ENCODE measurements at places on chromosomes 6 and 20.

- DNase-seq, result no peak
Observed at GRCh38 chr6:84809455-84809854, 45.1 kb upstream of the TBX18 start.

DNA sequence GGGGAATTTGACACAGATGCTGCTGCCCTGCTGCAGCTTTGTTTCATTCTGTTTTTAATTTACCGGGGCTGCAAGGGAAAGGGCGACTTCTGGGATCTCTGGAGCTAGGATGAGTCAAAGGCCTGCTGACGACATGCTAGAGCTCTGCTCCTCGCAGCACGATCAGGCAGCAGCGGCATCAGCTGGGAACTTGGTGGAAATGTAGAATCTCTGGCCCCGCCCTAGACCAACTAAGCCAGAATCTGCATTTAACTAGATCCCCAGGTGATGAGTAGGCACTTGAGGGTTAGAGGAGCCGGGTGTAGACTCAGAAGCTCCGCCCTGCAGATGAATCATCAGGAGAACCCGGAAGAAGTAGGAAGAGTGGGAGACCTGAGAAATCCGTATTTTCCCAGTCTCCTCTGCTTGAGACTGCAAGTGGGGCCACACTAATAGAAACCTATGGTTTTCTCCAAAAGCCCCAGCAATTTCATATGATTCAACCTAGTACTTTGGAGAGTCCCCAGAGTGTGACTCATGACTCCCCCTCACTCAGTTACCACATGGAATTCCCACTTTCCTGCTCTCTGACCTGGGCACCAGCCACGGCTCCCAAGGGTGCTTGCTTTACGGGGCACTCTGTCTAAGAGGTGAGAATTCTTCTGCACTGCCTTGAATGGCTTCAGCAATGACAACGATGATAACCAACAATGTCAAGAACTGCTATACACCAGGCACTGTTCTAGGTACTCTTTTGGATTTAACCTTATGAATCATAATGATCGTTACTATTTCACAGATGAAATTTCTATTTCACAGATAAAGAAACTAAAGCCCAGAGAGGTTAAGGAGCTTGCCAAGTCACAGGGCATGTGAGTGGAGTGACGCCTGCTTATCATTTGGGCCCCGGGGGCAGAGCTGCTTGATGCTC, 18.1 kb downstream of the TUBB2B start:
- peak; percentile 87 for DNase-seq

DNA sequence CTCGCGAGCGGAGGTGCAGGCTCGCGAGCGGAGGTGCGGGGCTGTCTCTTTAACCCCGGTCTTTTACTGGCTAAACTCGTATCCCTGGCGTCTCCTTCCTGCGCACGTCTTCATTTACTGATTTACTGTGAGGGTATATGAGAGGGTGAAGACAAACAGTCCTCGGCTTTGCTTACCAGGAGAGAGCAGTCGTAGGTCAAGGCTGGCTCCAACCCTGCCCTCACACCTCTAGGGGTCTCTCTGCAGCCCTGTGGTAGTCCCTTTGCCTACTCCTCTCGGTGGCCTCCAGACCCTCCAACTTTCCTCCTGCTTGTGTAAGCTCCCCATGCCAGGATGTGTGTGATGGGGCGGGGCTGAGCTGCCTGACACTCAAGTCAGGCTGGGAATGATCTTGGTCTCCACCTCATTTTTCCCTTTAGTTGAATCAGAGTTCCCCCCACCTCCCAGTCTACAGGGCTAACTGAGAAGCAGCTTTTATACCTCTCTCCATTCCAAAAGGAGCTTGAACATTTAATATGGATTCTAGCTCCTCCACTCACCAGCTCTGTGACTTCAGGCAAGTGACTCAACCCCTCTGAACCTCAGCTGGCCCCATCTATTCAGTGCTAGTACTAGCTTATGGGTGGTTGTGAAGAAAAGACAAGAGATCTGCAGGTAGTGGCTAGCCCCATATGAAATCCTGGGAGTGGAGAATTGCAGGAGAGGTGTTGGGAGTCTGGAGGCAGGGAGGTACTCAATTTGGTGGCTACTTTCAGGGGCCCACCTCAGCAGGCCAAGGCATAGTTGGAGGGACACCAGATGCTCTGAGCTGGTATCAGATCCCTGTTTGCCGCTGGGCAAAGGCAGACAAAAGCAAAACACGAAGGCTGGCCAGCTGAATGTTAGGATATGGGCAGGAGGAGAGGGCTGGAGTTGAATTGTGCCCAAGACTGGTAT, 902 bp downstream of the SLC29A1 start:
- DNase-seq, result no peak

GRCh38 chr6:111157412-111157811, 70.1 kb downstream of the SLC16A10 start:
- DNase-seq, result no peak

GRCh38 chr6:193180-193579, 99.1 kb upstream of the DUSP22 start:
- peak; percentile 44 for DNase-seq

GRCh38 chr20:49420292-49420691, 62.2 kb downstream of the KCNB1 start:
- no peak for DNase-seq

DNA sequence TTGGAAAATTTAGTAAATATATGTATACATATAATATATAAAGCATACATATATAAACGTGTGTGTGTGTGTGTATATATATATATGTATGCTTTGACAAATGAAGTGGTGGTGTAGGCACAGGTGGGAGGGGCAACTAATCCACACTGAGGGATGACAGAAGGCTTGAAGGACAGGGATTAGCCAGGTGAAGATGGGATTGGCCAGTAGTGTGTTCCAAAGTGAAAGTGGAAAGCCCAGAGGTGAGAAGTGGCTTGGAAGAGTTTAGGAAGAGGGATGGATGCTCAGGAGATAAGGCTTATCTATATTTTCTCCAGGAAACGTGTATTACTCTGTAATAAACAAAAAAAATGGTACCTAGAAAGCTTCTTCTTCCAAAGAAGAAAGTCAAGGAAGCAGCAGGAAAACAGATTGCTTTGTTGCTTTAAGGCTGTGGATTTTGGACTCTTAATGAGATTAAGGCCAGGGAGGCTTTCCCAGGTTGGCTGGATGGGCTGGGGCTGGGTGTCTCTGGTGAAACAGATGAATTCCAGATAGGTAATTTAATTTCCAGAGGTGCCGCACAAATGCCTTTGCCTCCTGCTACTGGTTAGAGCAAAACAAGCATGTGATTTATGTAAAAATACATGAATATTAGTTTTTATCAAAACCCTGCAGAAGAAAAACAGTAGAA, 63.9 kb downstream of the JARID2 start:
- DNase-seq, result no peak

- no peak for DNase-seq
Observed at GRCh38 chr6:30893666-30894065, 9.3 kb downstream of the DDR1 start.

- DNase-seq, result peak; percentile 76
Observed at GRCh38 chr20:22691369-22692118, 107.2 kb upstream of the FOXA2 start.

DNA sequence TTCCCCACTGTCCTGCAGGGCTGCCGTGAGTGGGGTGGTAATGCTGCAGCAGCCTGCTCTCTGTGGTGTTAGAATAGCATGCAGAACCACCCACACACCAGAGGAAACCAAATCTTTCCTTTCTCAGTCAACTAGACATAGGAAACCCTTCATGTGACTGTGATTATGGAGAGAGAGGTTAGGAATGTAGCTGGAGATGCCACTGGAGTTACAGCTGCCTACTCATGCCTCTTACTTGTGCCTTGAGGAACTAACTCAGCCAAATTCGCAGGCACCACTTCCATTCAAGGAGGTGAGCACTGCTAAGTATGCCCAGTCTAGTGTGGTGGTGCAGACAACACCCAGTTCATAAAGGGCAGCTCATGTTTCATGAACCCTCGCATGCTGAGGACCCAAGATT, 27.4 kb downstream of the MUC22 start:
- no peak for DNase-seq

- no peak for DNase-seq
Observed at GRCh38 chr20:40008177-40008576, 680.9 kb downstream of the MAFB start.

DNA sequence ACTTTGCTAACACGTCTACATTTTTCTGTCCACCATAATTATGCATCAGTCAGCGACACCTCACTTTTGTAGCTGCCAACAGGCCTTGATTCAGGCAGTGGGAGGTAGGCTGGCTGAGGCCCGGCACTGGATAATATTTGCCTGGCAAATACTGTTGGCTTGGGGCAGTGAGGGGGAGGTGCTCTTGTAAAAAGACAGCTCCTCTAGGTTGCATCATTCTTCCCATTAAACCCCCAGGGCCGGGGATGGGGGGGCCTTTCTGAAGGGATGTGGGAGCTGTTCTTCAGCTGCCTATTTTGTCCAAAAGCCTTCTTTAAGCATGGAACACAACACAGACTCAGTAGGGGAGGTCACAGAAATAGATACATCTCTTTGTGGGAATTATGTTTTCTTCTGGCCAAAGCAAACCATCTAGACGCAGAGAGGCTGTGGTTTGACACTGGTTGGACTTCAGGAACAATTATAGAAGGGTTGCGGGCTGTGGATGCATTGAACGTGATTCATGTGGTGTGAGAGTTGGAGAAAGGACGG, 338.3 kb upstream of the NT5E start:
- no peak for DNase-seq

DNA sequence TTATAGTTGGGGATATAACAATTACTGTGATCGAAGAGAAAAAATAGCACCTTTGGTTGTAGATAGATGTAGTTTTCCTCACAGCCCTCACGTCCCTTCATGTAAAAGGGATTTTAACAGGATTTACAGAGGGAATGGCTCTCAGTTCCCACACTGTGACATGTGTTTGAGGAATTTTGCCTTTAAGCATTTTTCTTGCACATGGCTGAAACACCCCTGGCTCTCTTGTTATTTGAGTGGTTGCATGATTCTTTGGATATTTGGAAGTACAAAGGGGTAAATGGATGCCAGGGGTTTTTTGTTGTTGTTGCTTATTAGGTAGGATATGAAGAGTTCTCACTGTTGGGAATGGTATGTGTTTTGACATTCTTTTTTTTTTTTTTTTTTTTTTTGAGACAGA, 48.2 kb downstream of the JAG1 start:
- no peak for DNase-seq

DNA sequence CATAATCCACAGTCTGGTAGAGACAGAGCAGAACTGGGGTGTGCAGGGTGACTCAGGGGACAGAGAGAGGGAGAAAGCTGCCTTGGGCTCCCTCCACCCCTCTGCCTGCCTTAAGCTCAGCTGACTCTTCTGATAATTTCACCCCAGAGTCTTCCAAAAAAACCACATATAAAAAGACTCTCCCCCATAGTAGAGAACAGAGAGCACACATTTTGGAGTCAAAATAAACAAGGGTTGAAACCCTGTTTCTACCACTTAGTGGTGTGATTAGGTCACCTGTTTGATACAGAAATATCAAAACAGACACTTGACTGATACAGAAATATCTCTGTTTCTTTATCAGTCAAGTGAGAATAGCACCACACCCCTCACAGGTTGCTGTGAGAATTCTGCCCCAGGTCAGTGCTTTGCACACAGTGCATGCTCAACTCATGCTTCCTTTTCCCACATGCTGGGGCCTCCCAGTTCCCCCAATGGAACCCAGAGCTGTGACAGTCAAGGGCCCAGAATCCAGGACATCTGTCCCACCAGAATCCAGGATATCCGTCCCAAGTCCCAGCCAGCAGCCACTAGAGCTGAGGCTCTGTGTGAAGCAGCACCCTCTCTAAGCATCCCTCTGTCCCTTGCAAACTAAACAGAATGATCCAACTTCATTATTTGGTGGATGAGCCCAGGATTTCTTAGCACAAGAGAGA, 1.2 kb downstream of the TREML2 start:
- DNase-seq, result peak; percentile 68

DNA sequence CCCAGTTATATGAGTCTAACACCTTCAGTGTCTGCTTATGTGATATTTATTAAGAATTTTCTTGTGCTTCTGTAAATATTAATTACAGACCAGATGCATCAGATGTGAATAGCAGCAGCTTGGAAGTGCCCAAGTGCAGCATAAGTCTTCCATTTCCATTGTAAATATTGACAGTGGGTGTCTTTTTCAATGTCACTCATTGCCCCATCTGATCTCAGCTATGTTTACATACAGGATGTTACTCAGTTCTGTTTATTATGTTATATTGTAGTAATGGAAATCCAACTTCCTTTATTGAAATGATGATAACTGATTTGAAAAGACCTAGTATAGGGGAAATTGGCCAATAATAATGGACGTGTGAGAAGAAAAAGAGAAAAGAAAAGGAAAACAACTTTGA, 296.7 kb downstream of the SAMD5 start:
- DNase-seq, result no peak

DNA sequence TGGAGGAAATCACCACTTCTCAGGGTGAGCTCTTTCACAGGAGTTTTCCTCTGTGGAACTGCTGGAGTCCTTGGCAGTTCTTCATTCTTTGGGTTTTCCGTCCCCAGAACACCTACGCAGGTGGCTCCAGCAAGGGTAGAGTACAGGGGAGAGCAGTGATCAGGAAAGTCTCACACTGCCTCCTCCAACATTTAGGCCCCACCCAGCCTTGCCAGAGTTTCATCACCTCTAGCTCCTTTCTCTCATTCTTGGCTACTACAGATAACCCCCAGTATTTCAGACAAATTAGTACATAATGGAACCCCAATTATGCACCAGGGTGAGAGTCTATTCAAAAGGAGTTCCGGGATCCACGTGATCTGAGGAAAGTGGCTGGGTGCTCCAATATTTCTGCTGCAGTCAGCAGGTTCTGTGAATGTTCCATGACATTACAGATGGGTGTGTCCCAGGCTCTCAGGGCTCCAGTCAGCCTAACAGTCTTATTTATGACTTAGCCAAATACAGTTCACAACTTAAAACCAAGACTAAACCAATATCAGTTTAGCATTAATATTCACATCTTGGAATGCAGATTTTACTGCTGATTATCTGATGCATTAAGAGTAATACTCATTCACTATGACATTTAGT, 44.6 kb downstream of the GPR63 start:
- no peak for DNase-seq

DNA sequence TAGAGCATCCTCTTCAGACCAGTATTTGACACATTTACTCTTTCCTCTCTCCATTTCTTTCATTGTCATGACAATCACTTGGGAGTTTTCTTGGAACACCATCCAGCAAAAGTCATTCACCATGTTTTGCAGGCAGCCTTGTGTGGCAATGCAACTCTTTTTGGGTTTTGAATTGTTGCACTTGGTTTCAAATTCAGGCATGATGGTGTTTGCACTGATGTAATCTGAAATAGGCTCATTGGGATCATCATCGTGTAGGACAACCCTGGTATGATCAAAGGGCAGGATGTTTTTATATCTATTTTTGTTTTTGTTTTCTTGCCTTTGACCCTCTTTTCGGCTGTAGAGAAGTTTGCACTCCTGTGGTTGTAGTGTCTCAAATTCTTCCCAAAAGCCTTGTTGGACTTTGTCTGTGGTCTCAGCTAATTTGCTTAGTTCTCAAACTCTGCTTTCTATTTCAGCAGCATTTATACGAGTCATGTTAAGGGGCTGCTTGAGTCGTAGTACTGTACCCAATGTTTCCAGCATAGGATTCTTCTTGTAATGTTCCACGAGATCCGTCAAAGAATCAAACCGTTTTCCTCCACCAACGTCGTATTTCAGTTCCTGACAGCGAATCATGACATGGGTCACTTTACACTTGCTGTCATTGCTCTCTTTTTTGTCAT, 160.8 kb upstream of the TNFAIP3 start:
- no peak for DNase-seq

All from activated effector memory CD4-positive, alpha-beta T cell treated with anti-CD3 and anti-CD28 coated beads, Interleukin-2, amount 50 U/mL, for 16 hours (primary cell).